ENCODE measurements at places on chromosomes 5 and 9.

- no peak for DNase-seq
Observed at GRCh38 chr5:6755941-6756340, 42.7 kb downstream of the TENT4A start.

- no peak for DNase-seq
Observed at GRCh38 chr9:107292821-107293542, 9.9 kb downstream of the RAD23B start.

- no peak for DNase-seq
Observed at GRCh38 chr5:89596821-89597220, 713.8 kb upstream of the MEF2C start.

DNA sequence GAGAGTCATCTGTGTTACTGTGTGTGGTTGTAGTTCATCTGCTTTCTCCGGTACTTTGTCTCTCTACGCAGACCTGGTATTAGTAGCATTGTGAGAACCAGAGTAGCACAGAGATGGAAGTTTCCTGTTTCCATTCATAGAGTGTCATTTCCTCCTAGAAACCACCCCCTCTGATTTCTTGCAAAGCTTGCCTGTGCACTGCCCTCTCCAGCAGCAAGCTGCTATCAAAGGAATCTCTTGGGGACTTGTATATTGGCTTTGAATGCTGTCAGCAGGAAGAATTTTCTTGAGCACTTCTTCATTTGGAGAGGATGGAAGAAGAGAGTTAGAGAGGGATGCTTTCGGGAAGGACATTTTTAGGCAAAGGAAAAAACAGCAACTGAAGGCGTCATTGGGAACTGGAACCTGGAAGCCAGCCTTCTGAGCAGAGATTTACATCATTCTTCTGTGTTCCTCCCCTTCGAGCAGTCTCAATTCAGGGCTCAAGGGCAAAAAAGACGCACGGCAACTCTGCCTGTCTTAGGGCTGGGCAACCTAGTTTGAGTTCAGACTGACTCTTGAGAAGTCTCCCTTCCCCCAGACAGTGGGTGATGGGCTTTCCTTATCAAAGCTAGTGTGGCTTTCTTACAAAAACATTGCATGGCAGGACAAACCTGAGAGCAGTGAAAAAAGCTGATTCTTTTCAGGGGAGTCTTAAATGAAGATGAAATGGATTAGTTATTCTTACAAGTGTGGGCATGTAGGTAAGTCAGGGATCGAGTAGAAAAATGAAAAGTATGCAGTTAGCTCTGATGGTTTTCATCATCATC, 226.3 kb downstream of the AOPEP start:
- DNase-seq, result no peak

DNA sequence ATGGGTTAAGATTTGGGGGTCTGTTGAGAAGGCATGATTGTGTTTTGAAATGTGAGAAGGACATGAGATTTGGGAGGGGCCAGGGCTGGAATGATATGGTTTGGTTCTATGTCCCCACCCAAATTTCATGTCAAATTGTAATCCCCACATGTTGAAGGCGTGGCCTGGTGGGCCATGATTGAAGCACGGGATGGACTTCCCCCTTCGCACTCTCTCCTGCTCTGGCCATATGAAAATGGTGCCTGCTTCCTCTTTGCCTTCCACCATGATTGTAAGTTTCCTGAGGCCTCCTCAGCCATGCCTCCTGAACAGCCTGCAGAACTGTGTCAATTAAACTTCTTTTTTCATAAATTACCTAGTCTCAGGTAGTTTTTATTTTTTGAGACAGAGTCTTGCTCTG, 14.7 kb upstream of the NOTCH1 start:
- DNase-seq, result no peak

GRCh38 chr5:26572480-26572879, 465.9 kb downstream of the CDH9 start:
- no peak for DNase-seq

DNA sequence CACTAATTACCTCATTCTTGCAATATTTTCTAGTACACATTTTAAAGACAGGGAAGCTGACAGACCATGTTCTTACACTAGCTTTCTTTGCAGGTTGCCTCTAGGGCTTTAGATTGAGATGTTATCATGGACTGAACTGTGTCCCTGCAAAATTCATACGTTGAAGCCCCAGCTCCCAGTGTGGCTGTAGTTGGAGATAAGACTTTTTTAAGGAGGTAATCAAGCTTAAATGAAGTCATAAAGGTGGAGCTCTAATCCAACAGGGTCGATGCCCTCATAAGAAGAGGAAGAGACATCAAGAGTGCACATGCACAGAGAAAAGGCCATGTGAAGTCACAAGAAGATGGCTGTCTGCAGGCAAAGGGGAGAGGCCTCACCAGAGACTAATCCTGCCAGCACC, 471.2 kb upstream of the ACTBL2 start:
- DNase-seq, result no peak

DNA sequence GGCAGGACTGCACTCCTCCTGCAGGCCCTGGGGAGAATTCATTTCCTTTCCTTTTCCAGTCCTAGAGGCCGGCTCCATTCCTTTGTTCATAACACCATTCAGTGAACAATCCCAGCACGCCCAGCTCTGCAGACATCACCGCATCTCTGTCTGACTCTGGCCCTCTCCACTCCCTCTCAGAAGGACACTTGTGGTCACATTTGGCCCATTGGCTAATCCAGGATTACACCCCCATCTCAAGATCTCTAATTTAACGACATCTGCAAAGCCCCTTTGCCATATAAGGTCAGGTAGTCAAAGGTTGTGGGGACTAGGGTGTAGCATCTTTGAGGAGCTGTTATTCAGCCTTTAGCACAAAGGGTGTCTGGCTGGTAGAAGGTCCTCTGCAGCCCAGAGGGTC, 185.0 kb upstream of the DAP start:
- DNase-seq, result no peak

- DNase-seq, result no peak
Observed at GRCh38 chr9:77450085-77450475, 198.0 kb downstream of the GNA14 start.

DNA sequence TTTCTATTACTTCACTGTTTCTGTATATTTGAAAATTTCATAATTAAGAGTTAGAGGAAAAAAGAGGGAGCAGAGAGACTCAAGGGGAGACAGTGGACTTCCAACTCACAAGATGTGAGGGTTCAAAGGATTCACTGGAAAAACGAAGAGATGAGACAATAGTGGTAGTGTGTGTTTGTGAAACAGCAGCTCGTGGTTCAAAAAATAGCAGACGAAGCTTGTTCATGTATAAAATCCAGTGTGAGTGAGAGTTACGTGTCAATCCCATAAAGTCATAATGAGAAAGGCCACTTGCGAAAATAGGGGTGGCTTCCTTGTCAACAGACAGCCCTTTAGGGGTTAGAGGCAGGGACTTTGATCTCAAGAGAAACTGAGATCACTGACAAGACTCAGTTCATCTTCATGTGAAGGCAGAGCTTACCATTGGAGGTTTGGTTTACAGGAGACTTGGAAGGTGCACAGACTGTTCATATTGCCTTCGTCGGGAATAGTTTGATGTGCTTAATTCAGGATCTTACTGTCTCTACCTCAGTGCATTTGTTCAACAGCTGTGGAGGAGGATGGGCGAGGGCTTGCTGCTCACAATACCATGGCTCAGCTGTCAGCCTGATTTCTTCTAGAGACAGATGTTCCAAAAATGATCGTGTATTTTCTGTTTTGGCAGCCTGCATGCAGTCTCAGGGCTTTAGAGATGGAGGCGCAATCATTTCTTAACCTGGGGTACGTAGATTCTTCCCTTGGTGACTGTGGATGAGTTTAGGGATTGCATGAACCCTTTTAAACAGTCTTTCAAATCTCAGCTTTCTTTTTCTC, 105.7 kb upstream of the KLF9 start:
- no peak for DNase-seq

- DNase-seq, result no peak
Observed at GRCh38 chr5:87650284-87650683, 237.6 kb upstream of the CCNH start.

DNA sequence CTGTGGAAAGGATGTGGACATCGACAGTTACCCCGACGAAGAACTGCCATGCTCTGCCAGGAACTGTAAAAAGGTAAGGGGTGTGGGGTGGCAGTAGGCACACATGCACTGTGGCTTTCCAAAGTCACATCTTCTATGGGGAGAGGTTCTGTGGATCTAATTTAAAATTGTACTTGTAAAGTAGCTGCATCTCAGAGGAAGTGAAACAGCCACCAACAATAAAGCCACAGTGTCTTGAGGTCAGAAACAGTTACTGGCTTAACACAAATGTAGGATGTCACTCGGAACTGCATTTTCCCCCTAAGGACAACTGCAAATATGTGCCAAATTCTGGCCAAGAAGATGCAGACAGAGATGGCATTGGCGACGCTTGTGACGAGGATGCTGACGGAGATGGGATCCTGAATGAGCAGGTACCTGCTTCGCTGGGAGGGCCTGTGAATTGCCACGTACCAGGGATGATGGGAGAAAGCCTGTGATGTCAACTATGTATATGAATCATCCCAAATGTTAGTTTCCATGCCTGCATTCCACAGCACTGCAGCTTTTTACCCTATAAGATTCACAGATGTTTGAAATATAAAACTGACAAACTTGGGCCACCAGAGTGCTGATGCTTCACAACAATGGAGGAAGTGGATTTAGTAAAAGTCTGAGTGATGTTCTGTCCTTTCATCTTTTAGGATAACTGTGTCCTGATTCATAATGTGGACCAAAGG, 35.3 kb downstream of the THBS4 start:
- no peak for DNase-seq

DNA sequence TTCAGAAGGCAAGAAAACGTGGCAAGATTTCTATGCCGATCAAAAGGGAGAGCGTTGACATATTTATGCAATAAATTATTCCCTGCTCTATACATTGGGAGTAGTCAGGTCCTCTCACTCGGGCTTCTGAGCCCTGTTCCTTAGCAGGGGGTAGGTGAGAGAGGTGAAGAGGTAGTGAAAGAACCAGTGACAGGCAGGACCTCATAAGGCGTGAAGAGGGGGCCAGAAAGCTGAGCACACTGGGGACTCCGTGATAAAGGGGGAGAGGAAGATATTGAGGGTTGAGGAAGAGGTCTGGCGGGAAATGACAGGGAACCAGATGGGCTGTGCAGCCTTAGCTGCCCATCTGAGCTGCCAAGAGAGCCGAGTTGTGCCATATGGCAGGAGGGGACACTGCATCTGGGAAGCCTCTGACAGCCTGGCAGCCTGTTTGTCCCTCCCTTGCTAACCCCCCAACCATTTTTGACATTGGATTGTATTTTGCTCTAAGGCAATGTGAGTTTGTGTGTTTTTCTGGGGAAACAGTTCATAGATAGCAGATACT, 782 bp upstream of the CDC20B start:
- no peak for DNase-seq
